Amniotic stem cell (primary cell): ENCODE measurements at places on chromosomes 7 and 10.
A peak's percentile ranks its signal among the peaks of the same experiment; 100 is the strongest.

DNA sequence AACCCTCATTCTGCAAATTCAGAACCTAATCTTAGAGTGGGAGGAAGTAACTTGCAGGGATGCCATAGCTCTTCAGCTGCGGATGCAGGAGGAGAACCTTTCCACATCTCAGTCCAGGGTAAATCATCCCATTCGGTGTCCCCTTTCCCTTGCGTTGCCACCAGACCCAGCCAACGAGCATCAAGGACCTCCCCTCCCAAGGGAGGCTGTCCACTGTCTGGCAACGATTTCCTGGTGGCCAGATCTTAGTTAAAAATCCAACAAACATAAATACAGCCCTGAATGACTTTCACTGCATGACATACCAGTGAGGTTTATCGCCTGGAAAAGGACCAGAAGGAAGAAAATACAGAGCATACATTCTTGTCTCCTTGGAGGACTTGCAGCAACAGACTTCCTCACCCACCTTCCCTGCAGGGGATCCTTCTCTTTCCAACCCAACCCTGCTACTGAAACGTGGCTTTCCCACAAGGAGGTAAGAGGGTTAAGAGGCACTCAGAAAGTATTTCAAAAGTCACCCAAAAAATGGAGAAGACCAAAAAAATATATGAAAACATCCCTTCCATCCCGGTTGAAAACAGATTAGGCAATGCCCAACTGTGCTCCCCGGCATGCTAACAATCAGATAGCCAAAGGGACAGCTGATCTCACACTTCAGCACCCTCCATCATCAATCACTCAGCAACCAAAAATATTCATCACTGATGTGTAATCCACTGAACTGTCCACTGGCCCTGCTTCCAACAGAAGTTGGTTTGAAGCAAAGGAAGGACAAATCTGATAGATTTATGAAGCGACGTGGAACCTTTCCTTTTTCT lies 206.6 kb downstream of the TNS3 start:
- peak; percentile 6 for DNase-seq

GRCh38 chr7:157873181-157873580 lies 536.4 kb downstream of the DNAJB6 start:
- DNase-seq, result no peak

DNA sequence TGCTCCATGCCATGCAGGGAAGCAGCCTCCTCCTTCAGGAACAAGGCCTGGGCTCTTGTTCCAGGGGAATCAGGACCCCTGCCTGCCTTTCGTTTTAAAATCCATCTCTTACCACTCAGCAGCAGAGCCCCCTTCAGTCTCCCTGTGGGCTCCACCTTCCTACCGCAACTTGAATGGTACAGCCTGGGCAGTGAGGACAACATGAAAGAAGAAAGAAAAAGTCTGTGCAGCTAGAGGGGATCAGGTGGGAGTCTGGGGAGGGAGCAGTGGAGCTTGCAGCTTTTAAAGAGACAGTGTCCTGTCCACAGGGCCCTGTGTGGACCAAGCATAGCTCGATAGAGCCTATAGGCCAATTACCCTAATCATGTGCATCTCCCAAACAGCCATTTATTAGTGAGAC lies 3.7 kb downstream of the PLXNA4 start:
- DNase-seq, result no peak

- no peak for DNase-seq
Observed at GRCh38 chr7:31053986-31054385, 1.9 kb downstream of the ADCYAP1R1 start.

DNA sequence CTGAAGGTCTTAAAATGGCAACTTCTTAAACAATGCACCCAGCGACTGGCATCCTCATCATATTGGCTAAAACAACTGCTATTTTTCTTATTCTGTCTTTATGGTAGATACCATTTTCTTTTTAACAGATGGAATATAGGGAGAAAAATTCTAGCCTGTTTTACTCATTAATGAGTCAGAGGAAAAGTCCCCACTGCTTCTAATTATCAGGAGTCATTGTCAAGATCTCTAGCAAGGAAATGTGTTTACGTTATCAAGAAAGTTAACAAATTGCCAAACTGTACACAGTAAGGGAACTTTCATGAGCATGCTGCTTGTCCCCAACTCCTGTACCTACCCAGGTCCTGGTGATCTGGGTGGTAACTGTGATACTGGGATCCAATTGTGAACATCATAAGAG lies 117.7 kb upstream of the KIAA1217 start:
- no peak for DNase-seq

DNA sequence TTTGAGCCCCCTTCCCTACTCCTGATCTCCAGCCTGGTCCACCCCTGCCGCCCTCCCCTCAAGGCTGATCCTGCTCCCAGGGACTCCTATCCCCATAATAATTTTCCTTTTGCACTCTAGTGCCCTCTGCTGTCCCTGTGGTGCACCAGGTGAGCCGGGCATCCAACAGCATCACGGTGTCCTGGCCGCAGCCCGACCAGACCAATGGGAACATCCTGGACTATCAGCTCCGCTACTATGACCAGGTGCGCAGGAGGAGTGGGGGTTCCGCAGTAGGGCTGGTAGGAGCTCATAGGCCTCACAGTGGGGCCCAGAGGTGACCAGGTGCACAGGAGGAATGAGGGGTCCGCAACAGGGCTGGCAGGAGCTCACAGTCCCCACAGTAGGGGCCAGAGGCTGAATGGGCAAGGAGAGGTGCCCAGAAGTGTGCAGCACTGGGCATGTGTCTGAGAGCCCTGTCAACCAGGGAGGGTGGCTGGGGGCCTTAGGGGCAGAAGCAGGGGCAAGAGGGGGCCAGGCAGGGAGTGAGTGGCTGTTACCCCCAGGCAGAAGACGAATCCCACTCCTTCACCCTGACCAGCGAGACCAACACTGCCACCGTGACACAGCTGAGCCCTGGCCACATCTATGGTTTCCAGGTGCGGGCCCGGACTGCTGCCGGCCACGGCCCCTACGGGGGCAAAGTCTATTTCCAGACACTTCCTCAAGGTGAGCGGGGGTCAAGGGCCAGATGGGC lies 11.7 kb downstream of the EPHB6 start:
- no peak for DNase-seq

GRCh38 chr7:157542068-157543021 lies 205.5 kb downstream of the DNAJB6 start:
- no peak for DNase-seq

- DNase-seq, result no peak
Observed at GRCh38 chr10:110141871-110142635, 65.4 kb upstream of the MXI1 start.

DNA sequence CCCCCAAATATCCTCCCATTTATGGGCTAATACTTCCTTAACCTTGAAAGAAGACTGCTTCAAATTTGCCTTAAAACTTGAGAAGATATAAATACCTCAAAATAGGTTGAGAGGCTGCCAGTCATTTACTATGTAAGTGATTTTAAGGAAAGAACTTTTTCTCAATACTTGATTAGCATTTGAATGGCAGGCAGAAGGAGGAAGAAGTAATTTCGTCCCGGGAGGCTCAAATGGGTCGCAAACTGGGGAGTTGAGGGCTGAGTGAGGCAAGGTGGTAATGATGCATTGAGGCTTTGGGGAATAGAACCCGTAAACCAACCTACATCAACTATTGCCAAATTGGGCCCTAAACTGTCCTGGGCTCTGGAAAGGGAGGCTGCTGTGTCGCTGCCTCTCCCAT lies 11.1 kb downstream of the CAMK1D start:
- DNase-seq, result no peak

DNA sequence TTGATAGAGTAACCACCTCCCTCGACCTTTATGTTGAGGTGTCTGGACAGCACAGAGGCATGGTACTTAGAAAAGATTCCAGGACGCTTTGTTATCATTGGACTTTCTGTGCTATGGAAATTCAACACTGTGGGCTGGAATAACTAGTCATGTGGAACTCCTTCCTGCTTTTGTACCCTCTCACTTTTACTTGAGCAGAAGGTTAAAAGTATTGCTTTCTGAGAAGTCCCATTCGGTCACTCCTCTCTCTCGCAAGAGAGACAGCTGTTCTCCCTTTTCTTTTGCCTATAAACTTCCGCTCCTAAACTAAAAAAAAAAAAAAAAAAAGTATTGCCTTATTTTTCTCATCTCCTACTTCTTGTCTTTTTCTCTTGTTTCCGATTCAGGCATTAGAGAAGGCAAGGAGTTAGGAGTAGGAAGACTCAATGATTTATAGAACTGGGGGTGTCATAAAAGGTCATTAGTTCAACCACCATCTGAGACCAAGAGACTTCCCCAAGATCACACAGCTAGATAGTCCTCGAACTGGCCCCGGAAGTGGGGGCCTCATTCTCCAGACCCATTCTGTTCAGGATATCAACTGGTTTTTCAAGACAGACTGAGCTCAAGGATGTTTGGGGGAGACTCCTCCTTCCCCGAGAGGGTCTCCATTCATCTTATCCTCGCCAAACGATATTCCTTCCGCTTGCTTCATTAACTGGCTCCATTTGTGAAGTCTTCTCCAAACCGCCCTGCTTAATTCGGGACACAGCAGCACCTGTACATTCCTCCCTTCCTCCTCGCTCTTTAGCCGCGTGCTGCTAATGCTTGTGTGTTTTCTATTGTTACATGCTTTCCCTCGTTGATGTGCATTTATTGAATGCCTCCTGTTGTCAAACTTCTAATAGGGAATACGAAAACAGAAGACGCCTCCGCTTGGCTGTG lies 995 bp upstream of the INPP5F start:
- no peak for DNase-seq

DNA sequence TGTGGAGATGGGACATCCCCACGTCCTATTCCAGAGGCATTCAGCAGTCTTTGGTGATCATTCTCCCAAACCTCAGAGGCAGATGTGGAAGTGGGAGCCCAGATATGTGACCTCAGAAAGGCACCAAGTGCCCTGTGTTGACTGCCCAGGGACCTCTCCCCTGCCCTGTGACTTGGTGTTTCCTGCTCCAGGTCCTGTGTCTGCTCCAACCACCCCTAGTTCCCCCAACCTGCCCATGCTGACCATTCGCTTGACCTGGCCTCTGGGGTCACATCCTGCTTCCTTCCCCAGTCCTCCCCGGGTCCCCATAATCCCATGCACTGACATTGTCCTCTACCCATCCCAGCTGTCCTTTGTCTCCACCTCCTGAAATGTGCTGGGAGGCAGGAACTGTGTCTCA lies 7.6 kb downstream of the CYP26A1 start:
- DNase-seq, result no peak

DNA sequence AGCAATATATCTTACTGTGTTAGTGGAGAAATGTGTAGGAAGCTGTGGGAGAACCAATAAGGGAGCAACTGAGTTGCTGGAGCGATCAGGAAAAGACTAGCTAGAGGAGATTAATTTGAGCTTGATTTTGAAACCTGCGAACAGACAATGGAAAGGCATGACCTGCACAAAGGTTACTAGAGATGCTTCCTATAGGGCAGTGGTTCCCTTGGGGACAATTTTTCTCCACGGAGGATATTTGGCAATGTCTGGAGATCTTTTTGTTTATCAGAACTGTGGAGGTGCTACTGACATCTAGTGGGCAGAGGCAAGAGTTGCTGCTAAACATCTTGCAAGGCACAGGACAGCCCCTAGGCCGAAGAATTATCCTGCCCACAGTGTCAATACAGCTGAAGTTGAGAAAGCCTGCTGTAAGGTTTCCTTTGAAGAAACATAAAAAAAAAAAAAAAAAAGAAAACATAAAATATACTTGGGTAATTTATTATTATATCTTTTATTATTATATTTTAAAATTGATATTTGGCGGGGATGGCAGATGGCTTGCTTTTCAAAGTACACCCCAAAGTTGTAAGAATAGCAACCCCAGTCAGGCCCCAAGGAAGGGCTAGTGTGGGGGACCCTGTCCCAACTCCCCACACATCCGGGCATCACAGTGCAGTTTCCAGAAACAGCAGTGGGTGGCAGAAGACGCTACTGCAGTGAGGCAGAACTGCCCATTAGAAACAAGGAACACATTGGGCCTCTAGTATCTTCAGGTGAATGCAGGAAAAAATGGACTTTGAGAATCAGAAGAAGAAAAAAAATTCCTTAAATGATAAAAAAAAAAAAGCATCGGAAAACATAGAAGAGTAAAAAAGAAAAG lies 481.6 kb downstream of the SH2D4B start:
- no peak for DNase-seq

GRCh38 chr7:57449904-57450303 lies at the start of gene ZNF716:
Gene ZNF716, plus strand, starts transcription at chr7:57450177. Its CDS starts 112 bp downstream, at chr7:57450289.
- no peak for DNase-seq

DNA sequence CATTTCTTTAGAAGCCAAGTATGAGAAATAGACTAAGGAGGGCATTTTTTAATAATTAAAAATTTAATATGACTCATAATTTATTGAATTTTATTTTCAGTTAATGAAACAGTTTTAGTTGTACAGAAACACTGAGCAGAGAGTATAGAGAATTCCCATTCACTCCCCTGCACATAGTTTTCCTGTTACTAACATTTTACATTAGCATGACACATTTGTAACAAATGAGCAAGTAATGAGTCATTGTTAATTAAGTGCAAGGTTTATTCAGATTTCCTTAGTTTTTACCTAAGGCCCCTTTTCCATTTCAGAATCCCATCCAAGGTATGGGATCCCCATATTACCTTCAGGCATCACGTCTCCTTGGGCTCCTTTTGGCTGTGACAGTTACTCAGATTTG lies 271.5 kb upstream of the FZD8 start:
- no peak for DNase-seq

GRCh38 chr10:782751-783648 lies 93.5 kb upstream of the DIP2C start:
- DNase-seq, result no peak

DNA sequence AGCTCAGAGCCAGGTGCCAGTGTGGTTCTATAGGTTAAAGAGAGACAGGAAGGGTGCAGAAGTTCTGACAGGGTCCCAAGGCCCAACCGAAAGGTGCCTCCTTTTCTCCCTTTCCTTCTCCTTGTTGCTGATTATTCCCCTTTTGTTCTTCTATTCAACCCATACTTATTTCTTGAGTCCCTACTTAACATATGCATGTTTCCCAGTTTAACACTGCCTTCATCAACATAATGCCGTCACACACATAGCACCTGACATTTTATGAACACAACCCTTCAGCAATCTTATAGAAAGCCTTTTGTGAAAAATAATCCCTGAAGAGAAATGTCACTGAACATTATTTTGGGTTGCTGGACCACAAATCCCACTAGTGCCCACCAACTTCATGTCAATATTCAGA lies 39.1 kb downstream of the SORBS1 start:
- DNase-seq, result no peak

- DNase-seq, result no peak
Observed at GRCh38 chr7:108103558-108104298, 26.4 kb downstream of the LAMB4 start.

DNA sequence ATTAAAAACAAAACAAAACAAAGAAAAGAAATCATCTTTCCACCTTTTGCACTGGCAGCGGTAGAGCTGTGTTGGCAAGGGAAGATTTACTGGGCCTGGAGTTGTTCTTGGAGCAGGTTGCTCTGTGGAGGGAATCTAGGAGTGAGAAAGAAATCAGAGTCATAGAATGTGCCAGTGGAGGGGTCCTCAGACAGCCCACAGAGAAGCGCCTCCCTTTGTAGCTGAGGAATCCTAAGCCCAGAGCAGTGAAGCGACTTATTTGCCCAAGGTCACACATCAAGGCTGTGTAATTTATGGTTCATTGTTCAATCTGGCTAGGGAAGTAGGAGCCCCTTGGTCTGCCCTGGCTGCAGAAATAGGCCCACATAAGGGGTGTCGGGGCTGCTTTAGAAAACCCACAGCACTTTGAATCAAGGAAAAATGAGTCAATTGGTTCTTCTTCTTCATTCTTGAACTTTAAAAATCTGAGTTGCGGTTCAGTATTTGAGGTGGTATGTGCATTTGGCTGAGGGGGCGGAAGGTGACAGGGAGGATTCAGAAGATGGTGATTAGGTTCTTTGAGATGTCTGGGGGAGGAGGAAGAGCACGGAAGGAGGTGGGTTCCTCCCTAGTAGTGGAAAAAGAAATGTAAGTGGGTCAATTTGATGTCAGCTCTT lies 253.7 kb downstream of the PTEN start:
- DNase-seq, result no peak

- DNase-seq, result no peak
Observed at GRCh38 chr10:83636826-83637225, 502.5 kb upstream of the GHITM start.
